ENCODE measurements at places on chromosomes 4 and X.

- no peak for DNase-seq
These were observed 415.0 kb upstream of the INTU start for GRCh38 chr4:127217586-127218229.

- peak; percentile 71 for DNase-seq
These were observed 30.3 kb downstream of the STPG2 start for GRCh38 chr4:98113012-98113411.

- no peak for DNase-seq
These were observed 118.2 kb upstream of the HTR2C start for GRCh38 chrX:114465689-114466088.

GRCh38 chrX:77436682-77437081 lies 10.5 kb upstream of the FGF16 start:
- DNase-seq: no peak

DNA sequence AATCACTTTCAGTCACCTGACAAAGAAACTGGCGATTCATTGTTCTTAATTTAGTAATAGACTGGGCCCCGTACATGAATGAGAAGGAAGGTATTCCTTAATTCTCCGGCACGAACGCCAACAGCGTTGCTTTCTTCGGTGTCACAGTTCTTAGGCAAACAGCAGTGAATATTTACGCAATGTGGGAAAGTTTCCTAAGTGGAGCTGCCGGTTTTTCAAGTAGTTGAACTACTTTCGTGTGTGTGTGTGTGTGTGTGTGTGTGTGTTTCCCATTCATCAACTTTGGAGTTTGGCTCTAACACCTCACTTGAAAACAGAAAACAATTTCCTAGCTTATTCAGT lies 651 bp downstream of the NXT2 start:
- peak; percentile 81 for DNase-seq

DNA sequence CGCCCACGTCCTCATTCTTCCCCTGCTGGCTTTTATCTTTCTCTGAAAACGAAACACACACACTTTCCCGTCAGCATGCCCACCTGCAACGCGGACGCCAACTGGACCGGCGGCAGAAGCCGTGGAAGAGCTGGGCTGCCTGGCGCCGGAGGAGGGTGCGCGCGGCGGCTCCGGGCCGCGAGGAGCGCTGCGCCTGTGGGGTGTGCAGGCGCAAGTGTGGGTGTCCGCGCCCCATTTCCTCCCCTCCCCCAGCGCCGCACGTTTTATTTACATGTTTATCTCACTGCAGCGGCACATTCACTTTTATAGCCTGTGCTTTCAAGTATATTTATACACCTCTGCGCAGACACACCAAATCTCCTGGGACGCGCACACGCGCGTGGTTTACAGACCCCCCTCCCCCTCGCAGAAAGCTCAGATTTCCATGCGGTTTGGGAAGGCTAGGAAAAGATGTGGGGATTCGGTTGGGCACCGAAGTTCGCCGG lies 1.5 kb downstream of the PITX2 start:
- DNase-seq: no peak

Measured in adipocyte (in vitro differentiated cells).